IMR-90 (cell line): ENCODE measurements at places on chromosomes 7 and 10.

DNA sequence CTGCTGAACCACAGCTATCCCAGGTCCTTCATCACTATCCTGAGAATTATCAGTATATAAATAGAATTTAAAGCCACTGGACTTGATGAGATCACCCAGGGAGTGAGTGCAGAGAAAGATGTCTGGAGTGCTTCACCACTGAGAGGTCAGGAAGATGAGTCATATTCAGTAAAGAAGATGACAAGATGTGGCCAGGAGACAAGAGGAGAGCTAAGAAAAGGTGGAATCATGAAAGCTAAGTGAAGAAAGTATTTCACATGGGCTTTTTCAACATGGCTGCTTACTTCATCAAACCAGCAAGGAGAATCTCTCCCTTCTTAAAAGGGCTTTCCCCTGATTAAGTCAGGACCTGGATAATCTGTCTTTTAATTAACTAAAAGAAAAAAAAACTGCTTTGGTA, 9.1 kb upstream of the PRKAR2B start:
- peak; percentile 95 for DNase-seq

DNA sequence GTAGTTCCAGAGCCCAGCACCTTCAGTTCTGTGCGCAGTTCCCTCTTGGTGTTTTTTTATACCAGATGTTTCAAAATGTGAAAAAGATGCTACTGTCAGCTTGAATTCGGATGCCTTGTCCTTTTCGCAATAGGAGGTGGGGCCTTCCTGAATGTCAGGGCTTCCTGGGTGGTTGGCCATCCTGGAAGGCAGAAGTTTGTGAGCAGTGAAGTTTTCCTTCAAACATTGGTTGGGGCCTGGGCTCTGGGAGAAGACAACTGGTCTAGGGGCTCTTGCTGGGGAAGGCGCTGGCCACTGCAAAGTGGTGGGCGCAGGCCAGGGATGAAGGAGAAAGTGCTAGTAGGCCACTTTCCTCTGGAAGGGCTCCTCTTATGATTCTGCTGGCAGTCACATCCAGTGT, 56.8 kb upstream of the JAZF1 start:
- DNase-seq: no peak

GRCh38 chr7:29265208-29265923, 70.8 kb downstream of the CHN2 start:
- DNase-seq: no peak

DNA sequence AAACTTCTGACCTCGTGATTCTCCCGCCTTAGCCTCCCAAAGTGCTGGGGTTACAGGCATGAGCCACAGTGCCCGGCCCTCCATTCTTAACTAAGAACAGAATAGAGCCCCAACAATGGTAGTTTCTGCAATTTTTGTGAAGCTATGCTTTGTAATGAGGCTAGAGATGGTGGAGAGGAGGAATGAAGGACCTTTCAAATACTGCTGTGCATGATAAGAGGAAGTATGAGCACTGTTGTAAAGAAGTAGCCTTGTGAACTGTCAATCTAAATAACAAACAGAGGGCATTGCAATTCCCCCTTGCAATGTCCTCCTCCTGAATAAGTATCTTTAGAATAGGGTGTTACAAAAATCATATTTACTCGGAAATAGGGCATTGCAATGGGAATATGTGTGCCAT, 70.2 kb downstream of the EVX1 start:
- no peak for DNase-seq

DNA sequence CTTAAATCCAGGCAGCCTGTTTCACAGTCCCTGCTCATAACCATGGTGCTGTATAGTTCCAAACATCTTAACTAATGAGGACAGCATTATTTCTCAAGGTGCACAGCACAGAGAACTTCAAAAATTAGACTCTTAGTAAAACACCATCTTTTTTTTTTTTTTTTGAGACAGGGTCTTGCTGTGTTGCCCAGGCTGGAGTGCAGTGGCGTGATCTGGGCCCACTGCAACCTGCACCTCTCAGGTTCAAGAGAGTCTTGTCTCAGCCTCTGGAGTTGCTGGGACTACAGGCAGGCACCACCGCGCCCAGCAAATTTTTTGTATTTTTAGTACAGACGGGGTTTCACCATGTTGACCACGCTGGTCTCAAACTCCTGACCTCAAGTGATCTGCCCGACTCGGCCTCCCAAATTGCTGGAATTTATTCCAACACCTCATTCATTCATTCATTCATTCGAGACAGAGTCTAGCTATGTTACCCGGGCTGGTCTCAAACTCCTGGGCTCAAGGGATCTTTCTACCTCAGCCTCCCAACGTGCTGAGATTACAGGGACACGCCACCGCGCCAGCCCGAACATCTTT, 507 bp upstream of the TMEM254 start:
- no peak for DNase-seq

DNA sequence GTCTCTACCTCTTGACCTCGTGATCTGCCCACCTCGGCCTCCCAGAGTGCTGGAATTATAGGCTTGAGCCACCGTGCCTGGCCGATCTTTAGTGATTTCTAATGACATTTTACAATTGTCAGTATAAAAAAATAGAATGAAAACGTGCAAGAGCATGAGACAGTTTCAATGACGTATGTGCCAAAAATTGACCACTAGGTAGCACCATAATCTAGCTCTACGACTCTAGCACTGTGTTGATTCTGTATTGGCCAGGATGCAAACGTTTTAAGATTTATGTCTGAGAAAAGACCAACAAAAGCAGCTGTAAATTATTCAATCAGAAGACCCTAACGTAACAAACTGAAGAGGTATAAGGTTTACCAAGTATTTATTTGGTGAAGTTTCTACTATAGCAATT, 25.4 kb upstream of the EXOC6 start:
- DNase-seq: peak; percentile 35

- DNase-seq: peak; percentile 3
These were observed 93.0 kb upstream of the CYP26C1 start for GRCh38 chr10:92967641-92968040.

DNA sequence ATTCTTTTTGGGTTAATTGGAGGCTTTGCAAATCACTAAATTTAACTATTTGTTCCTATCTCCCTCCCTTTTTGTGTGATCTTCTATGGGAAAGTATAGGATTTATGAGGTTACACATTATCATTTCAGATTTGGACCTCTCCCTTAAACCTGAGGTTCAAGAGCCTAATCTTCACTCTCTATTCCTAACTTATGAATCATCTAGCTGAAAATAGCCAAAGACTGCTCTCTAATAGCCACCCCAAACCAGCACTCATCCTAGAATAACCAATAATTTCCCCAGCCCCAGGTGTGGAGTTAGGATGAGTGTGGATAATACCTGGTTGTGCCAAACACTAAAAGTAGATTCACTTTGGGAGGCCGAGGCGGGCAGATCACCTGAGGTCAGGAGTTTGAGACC, 499.2 kb downstream of the GFRA1 start:
- DNase-seq: no peak

DNA sequence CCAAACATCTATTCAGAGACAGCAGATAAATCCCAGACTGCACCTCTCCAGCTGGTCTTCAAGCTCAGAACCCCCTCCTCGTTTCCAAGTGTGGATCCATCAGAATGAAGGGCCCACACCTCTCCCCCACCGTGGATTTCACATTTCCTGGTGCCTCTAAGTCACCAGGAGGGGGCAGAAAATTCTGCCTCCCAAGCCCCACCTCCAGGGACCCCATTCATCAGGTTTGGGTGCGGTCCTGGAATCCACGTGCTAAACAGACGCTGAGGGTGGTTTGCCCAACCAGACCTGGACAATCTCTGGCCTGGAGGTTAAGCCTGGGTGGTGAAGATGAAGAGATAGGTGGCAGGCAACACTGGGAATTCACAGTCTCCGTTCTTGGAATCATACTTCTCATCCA, 92.4 kb downstream of the WDR11 start:
- DNase-seq: no peak

DNA sequence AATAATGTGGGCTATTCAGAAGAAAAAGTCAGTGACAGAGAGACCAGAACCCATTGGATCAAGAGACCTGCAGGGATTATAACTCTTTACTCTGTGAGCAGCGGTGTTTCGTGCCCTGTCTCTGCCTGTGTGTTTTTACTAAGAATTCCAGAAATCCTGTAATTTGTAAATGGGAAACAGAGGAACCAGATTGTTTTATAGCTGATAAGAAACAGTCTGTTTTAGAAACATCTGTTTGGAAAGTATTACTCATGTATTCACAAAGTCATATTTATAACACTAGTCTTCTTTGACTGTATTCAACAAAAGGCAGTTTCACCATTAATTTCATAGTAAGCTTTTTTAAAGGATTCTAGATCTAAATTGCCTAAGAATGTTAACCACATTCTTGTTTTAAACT, 30.0 kb upstream of the VDAC2 start:
- DNase-seq: peak; percentile 63

DNA sequence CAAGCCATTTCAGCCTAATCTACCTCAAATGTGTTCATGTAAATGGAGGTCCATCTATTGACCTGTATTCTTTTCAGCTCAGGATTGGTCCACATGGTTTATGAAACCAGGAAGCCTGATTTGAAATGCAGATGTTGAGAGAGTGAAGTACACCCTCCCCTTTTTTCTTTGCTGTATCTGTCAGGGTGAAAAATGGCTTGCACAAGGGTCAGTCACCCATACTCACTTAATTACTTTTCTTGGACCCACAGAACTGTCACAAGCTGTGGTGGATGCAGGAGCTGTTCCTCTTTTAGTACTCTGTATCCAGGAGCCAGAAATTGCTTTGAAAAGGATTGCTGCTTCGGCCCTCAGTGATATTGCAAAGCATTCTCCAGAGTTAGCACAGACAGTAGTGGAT, 41.2 kb downstream of the SPAG6 start:
- no peak for DNase-seq

DNA sequence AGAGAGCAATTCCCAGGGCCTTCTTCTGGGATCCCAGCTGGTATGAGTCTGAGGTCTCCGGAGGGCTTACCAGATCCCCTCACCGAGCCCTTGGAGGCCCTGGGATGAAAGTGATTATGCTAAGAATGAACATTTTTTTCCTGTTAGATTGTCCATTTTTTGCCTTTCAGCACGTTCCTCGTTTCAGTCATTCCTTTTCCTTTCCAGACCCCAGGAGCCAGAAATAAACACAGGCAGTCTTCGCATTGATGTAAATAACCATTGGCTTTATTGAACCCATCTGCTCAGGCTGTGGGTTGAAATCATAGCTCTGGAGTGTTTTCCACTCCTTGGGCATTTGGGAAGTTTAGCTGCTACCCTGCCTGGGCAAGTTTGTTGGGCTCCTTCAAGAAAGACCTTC, 320.9 kb upstream of the AUTS2 start:
- DNase-seq: no peak

DNA sequence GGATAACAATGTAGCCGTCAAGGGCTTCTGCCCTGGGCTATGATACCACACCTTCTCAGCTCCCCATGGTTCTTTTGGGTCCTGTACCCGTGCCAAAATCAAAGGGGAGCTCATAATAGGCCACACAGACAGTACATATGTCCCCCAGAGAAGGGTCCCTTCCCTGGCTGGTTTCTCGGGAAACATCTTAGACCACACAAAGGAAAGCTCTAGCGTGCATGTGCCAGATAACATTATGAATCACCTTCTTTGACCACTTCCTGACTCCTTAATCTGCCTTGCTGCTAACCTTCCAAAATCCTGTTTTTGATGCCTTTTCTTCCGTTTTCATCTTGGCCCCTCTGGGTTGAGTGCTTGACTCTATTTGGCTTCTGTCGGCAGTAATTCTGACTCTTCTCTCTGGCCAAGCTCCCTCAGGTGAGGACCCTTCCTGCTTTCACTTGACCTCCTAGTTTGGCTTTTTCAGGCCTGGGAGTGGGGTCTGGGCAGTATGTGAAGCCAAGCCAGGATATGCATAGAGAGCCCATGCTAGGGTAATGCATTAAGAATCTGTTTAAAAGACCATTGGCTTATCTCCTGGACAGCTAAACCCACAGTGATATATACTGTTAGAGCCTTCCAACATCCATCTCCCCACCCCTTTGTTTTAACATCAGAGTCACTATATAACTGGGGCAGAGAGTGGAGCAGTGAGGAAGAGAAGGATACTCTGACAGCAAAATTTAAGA, 84.8 kb downstream of the ANLN start:
- peak; percentile 41 for DNase-seq

- no peak for DNase-seq
These were observed 5.3 kb downstream of the CPXM2 start for GRCh38 chr10:123886292-123886691.

DNA sequence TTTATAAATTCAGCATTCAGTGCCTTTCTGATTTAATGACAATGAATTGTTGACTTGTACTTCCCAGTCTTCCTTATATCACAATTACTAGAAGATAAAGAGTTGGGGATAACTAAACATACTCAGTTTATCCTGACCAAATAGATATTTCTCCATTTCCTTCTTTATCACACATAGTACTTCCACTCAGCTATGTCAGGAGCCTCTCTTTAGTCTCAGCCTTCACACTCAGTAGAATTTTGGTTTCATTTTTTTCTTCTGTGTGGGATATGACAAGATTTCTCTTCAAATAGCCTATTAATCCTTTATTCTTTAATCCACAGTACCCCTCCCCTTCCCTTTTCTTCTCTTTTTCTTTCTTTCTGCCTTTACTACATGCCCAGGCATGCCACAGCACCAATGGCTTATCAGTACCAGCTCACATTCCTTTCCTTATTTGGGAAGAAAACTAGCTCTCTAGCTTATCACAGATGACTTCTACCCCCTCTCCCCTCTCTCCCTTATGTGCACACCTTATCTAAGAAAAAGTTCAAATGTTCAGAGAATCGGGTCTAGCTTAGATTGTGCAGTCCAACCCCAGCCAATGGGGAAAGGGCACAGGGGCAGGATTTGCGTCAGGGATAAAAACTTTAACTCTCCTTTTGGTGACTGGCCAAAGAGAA, 109.0 kb downstream of the PHF14 start:
- DNase-seq: peak; percentile 2

DNA sequence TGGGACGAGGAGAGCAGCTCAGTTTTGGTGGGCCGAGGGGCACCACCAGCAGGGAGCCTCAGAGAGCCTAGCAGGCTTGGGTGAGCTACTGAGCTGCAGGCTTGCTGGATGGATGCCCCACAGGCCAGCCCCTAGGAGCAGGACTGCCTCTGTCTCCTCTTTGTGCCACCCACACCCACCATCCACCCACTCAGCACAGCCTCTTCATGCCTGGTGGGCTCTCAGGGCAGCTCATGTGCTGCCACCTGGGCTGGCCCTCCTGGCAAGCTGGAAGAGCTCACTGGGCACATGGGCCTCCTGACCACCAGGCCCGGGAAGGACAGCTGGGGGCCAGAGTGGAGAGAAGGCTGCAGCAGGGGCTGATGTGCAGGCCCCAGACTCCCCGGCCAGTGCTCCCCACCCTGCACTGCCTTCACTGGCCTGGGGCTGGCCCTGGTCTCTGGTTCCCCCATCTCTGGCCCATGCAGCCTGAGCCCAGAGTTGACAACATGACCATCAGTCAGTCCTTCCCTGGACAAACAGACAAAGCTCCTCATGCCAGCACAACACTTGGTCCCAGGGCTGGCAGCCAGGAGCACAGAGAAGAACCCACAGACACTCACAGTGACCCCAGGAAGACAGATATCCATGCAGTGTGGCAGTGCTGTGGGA, 8.2 kb downstream of the RASGEF1A start:
- no peak for DNase-seq

DNA sequence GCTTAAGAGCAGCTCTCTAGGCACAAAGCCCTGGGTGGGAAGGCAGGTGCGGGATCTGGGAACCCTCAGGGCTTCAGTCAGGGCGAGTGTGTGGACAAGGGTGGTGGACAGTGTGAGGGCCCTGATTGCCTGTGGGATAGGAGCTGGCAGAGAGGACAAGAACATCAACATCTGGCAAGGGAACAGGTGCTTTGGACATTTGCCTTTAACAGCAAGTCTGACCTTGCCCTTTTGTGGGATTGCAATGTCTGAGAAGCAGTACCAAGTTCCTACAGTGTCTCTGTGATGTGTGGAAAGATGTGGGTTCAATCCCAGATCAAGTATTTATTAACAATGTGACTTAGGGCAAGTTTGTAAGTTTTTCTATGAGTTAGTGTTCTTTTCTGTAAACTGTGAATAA, 46.7 kb downstream of the TFAM start:
- DNase-seq: peak; percentile 43
